Bronchial epithelial cell (primary cell): ENCODE measurements at places on chromosomes 4 and X. TPM values are rescaled to one million over a fixed set of nuclear protein-coding genes. Genes with fewer than 3 reads are reported as not detected.

DNA sequence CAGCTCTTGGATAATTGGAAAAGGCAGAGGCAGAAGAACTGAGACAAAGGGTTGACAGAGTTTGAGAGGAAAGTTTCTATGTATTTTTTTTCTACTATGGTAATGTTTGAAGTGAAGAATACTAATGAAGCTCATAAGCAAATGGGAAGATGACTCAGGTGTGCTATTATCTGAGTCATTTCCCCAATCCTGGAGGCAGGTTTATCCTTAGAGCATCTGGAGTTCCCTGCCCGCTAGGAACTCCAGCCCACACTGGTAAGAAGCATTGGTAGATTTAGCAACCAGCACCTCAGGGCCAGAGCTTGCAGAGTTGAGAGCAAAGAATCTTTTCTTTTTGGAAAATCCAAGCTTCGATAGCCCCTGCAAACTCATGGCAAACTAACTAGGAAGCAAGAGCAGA lies 55.2 kb downstream of the DOCK11 start:
- peak; percentile 85 for DNase-seq

DNA sequence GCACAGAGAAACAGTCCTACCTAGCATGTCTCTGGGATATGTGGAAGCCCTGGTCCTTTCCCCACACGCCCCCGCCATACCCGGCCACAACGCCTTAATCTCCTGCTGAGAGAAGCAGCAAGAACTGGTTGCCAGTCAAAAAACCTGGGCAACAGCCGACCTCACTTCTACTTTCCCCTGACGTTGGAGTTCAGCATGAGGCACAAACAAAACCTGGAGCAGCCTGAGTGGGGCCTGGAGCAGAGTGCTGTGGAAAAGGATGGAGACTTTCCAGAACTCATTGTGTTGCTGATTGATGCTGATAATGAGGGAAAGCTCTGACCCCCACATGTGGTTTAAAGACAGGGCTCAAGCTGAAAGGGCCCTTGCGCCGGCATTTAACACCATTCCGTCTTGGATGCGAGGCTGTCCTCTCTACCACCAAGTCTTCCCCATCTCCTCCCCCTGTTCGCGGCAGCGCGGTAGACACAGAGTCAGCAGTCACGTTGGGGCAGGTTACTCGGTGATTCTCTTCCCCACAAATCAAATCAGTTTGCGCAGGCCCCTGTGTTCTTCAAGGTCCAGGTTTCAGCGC lies 666 bp downstream of the CCDC158 start:
- no peak for DNase-seq

GRCh38 chrX:103099691-103100090 lies 6.7 kb upstream of the NXF3 start:
- no peak for DNase-seq

- peak; percentile 34 for DNase-seq
Measured at GRCh38 chrX:109954333-109954732, 48.6 kb upstream of the TMEM164 start.

- peak; percentile 18 for DNase-seq
Measured at GRCh38 chr4:139710073-139710472, 44.5 kb downstream of the MGST2 start.

DNA sequence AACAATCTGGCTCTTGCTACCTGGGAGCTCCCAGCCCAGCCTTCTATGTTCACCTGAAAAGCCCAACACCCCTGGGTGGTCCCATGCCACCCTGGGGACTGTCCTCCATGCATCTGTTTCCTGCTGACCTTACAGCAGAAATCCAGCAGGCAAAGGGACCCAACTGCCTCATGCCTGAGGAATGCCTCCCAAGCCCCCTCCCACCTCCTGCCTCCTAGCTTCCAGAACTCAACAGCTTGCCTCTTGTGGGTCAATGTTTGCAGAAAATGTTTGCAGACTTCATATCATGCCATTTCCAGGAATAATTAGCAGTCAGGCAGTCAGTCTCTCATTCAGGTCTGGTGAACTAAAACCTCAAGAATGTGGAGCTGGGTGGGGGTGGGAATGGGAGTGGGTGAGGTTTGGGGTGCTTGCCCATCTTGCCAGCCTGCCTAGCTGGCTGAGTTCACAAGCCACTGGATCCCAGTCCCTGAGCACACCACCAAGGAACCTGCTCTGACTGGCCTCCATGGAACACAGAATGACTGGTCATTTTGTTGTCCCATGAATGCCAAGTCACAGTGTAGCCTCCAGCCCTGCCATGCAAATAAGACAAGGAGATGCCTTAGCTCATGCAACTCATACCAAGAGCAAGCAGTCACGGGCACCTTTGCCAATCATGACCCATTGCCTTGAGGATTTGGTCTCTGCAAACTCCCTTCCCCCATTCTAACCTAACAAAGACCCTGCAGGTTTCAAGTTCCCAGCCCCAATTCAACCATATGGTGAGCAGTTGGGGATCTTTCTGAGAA lies 12.1 kb upstream of the PLAC1 start:
- DNase-seq = peak; percentile 81

DNA sequence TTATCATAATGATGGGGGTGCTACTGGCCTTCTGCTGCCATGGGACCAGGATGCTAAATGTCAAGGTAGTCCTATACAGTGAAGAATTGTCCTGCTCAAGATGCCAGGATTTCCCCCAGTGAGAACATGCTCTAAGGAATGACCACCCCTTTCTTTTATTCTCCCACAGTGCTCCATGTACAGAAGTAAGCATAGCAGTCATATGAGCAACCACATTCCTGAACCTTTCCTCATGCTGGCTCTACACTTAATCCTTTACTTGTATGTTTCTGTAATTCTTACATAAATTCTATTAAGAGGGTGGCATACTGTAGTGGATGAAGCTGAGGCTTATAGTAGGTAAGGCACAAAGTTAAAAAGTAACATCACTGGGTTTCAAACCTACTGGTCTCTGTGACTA lies 20.2 kb downstream of the CYP2U1 start:
- DNase-seq = peak; percentile 83

DNA sequence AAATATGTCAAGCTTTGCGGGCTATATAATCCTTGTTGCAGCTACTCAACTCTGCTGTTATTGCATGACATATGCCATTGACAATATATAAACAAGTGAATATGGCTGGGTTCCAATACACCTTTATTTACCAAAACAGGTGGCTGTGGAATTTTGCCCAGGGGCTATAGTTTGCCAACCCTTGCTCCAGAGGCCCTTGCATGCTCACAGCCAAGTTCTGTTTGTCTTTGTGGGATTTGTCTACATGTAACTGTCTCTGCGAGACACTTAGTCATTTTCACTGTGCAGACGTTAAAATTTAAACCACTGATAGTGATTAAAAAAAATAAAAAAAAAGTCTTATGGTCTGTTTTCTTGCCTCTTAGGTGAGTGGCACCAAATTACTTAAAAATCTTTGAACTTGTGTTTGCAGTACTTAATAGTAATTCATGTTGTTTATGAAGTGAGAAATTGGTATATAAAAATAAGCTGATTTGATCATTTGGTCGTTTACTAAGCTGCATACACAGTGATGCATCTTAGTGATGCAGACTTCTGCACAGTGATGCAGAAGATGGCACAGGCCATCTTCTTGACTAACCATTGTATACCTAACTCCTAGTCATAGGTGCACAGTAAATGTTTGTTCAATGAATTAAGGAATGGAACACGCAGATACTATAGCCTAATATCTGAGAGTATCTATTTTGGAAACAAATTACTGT lies 170.9 kb downstream of the FRMPD4 start:
- peak; percentile 50 for DNase-seq

- peak; percentile 67 for DNase-seq
Measured at GRCh38 chrX:66676413-66676812, 37.5 kb upstream of the EDA2R start.

GRCh38 chrX:117987373-117987772 lies 129.2 kb downstream of the KLHL13 start:
- DNase-seq = no peak

GRCh38 chrX:2924151-2924550 lies 5.0 kb downstream of the ARSD start:
- no peak for DNase-seq

TSPAN7 gene
- total RNA-seq = 1.1 and 1.3 TPM in 2 replicates

DNA sequence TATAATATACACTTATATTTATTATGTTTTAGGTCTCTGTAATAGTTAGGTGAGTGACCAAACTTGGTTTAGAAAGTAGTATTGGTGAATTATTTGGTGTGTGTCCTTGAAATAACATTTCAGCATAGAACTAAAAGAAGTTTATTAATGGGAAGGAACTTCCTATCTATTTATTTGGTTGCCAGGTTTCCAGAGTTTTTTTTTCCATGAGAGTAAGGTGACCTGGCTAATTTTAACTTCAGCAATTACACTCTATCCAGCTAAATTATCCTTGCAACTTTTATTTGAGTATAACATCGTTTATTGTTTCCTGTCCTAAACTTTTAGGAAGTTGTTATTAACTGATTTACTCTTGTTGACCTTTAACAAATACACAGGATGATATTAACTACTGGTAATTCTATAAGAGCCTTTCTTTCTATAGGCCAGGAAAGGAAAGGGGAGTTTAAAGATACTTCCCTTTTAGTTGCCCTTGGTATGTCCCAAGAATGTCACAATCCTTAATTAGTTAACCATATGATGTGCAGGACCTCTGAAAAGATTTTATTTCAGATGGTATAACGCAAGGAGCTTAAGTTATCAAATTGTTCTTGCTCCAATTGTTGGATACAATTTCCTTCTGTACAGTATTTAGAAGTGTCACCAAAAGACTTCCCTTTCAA lies 18.9 kb downstream of the PRDM8 start:
- DNase-seq = no peak

EPHA5 gene
- total RNA-seq = under 0.01 TPM in 1 of 2 replicates, not detected in the other
